Activated CD4-positive, alpha-beta T cell treated with anti-CD3 and anti-CD28 coated beads, Interleukin-2, amount 10 ng/mL, durations not matched to agents 24 days and 14 days (primary cell): ENCODE measurements at places on chromosomes 7 and 10. TPM values are rescaled to one million over a fixed set of nuclear protein-coding genes. Genes with fewer than 3 reads are reported as not detected.

FIGNL1 gene
- total RNA-seq: 44.7 and 47.4 TPM in 2 replicates

CDC14C gene
- not detected in 2 replicates for total RNA-seq

NKX1-2 gene
- not detected in 2 replicates for total RNA-seq

MOSPD3 gene
- total RNA-seq: 11.3 and 12.1 TPM in 2 replicates

ACHE gene
- total RNA-seq: not detected in 2 replicates

MYH16 gene
- not detected in 2 replicates for total RNA-seq

- DNase-seq: no peak
Measured at GRCh38 chr10:123890226-123890625, 1.4 kb downstream of the CPXM2 start.

DNA sequence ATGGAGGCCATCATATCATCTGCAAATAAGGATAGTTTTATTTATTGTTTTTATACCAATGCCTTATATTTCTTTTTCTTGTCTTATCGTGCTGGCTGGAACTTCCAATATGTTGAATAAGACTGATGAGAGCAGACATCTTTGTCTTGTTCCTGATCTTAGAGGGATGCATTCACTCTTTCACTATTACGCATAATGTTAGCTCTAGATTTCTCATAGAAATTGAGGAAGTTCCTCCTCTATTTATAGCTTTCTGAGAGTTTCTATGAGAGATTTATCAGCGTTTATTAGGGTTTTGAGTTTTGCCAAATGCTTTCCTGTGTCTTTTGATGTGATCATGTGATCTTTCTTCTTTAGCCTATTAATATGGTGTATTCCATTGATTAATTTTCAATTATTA, 49.3 kb downstream of the COL28A1 start:
- no peak for DNase-seq

DNA sequence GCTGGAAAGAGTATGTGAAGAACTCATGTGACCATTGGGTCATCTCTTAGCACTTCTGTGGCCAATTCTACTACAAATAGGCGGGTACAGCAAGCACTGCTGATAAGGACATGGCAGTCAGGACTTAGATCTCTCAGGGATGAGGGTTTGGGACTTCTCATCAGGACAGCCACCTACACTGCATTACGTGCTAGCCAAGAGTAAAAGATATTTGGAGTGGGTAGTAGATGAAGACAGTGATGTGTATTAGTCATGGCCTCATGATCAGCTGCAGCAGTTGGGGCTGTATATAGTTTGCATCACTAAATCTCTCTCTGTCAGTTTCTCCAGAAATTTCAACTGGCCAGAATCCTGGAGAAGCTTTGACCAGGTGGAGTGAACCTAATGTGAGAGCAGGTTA, 9.2 kb downstream of the TAS2R60 start:
- DNase-seq: peak; percentile 44

- no peak for DNase-seq
Measured at GRCh38 chr10:120505056-120505455, 48.0 kb downstream of the PLPP4 start.

DNA sequence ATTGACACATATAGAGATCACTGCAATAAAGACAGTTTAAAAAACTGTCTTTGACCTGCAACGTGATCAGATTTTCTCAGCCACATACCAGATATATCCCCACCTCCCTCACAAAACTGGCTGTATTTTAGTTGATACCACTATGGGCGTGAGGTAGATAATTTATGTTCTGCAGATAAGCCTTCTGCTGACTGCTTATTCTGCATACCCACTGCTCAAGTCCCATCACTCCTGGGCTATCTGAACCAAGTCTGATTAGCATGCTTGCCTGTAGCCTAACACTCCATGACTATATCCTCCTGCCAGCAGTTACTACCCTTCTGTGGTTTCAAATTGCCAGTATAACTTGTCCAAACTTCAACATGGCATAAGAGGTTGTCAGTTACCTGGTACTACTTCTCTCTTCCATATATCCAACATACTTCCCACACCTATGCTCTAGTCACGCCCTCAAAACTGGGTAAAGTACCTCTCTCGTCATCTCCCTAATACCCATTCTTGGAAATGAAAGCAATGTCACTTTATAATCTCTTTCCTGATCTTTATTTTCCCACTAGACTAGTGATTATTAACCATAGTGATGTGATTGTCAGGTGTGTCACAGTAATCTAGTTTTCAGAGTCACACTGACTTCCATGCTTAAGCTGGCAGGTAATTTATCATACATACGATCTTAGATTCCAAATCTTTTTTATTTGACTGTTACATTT, 70.7 kb downstream of the MALSU1 start:
- DNase-seq: no peak

- no peak for DNase-seq
Measured at GRCh38 chr10:21530641-21531040, 3.4 kb upstream of the MLLT10 start.

- DNase-seq: no peak
Measured at GRCh38 chr10:121137533-121137932, 286.4 kb downstream of the WDR11 start.

- DNase-seq: no peak
Measured at GRCh38 chr10:9222917-9223316, 1168.4 kb downstream of the GATA3 start.

DNA sequence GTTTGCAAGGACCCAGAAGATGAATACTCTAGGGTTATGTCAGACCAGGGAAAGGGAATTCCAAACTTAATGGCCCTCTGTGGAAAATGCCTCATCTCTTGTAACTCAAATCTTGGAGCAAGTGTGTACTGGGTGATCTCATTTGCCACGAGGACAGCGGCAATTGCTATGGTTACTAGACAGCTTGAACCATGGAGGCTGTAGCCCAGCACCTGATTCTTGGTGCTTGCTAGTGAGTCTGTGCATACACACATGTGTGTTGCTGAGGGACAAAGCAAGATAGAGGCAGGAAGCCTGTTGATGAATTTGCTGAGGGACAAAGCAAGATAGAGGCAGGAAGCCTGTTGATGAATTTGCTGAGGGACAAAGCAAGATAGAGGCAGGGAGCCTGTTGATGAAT, 58.6 kb upstream of the FEZF1 start:
- DNase-seq: no peak

DNA sequence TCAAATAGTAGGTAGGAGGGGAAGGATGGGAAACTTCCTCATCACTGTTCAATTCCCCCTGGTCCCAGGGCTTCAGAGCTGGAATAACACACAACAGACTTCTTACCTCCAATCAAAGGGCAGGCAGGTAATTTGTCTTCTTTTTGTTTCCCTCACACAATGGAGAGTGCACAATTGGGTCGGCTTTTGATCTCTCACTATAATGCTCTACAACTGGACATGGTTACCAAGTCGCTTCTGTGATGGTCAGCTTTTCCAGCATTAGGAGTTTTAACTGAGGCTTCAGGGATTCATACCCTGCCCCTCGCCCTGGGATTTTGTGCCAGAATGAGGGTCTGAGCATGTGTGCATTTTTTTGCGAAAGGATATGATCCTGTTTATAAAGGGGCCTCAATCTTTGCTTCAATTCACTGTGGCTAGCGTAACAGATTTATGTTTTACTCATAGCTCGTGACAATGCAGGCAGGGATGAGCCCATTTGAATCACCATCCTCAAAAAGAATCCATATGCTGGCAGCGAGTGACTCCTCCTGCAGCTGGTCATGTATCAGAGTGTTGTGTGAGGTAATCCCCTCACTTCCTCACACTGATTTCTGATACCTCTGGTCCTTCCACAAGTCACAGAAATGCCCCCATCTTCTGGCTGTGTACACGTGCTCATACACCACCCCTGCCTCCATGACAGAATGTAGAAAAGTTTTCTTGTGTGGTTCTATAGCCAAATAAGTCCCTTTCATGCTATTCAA, 189.6 kb downstream of the CTTNBP2 start:
- DNase-seq: no peak

DNA sequence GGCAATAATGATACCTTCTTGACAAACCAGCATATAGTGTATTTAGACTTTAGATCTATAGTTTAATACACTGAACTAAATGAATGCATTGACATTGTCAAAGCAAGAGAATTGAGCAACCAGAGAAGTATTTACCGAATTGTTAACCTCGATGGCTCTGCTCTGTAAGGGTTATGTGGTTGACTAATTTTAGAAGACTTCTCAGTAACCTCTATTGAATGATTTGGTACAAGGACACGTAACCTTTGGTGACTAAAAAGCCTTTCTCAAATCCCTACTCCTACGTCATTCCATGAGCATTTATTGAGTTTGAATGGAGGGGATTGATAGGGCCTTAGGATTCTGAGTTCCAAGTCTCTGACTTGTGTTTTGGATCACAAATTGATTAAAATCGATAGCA, 67.6 kb downstream of the MDFIC start:
- DNase-seq: no peak

DNA sequence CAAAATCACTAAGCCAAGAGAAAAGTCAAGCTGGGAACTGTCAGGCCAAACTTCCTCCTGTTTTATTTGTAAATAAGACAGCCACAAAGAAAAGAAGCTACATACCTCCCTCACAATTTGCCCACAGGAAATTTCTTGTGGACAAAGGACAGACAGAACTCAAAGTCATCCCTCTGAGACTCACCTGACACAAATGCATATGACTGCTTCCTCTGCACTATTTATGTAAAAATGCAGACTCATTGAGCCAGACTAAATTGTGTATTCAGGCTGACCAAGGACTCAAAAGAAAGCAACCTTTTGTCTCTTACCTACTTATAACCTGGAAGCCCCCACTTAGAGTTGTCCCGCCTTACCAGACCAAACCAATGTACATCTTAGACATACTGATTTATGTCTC, 11.8 kb downstream of the TOMM7 start:
- DNase-seq: no peak

DNA sequence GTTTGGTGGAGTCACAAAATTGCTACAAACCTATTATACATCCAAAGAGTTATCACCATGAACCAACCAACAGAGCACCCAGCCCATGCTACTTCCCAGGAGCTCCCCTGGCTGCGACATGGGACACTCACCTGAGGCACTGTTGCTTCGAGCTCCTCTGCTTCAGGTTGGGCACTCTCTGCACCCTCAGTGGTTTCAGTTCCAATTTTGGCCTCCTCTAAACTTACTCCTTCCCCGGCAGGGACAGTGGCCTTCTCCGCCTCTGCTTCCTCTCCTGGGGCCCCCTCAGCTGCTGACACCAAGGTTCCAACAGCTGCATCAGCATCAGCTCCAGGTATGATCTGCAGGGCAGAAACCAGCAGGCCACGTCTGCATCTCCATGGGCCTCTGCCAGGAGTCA, 120.4 kb upstream of the TARP start:
- DNase-seq: no peak

- DNase-seq: no peak
Measured at GRCh38 chr10:50788951-50789945, 49.5 kb downstream of the ASAH2B start.

DNA sequence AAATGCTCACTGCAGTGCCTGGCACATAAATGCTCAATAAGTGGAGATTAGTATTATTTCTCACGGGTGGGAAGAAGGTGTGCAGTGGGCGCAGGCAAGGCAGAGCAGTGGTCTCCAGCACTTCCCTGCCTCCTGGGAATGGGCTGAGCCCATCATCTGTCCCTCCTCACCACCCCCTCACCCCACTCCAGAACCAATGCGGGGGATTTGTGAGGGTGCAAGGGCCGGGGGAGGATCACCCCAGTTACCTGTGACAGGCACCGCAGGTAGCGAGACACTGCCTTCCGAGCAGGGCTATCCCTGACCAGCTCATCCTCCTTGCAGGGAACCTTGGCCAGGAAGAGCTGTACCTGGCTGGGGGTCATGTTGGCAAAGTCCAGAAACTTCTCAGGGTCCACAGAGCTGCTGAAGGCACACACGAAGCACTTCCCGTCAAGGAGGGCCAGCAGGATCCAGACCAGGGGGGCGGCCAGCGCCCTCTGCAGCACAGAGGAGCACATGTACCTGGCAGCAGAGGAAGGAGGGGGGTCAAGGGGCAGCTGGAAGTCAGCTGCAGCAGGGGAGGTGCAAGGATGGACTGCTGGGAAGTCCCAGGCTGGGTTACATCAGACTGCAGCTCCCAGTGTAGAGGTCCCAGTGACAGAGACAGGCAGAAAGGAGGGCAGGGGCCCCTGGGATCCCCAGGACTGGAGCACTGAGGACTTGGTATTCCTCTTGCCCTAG, 2.8 kb downstream of the CALHM3 start:
- DNase-seq: peak; percentile 71

- DNase-seq: no peak
Measured at GRCh38 chr10:18635995-18636394, 15.4 kb downstream of the NSUN6 start.

DNA sequence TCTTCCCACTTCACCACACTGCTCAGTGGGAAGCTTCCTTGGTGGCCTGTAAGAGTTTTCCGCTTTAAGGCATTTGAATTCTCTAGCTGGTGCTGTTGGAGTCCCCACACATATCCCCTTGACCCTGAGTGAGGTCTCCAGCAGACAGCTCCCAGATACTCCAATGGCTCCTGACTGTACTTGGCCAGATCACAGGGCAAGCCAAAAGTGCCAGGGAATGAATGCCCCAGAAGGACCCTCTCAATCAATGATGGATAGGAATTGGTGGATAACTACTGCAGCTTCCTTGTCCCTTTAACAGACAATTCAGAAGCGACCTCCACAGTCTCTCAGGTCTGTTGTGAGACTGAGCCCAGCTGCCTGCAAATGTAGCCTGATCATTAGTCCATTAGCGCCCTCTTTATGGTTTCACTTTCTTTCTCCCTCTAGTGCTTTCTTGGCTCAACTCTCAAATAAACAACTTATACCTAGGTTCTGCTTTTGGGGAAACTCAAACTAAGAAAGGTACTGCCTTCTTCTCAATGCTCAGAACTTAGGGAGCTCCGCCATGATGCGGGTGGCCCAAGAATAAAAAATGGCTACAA, 283.0 kb downstream of the TCF7L2 start:
- no peak for DNase-seq

- DNase-seq: no peak
Measured at GRCh38 chr7:40746841-40747556, 612.2 kb downstream of the SUGCT start.

- DNase-seq: no peak
Measured at GRCh38 chr7:153590136-153590535, 462.1 kb upstream of the DPP6 start.

DNA sequence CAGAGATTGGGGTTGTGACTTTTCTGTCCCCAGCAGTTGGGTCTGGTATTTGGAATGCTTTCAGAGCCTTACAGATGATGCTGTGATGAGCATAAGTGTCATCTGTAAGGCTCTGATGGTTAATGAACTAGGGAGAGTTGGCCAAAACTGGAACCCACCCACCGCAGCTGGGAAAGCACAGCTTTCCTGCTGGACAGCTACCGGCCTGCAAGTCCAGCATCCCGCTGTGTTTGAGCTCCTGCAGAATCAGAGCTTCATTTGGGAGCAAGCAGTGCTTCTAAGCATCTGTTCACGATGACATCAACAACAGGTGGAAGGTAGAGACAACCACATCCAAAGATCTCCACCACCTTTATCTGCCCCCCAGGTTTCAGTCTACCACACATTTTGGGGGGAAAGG, 11.7 kb downstream of the UCN3 start:
- no peak for DNase-seq

DNA sequence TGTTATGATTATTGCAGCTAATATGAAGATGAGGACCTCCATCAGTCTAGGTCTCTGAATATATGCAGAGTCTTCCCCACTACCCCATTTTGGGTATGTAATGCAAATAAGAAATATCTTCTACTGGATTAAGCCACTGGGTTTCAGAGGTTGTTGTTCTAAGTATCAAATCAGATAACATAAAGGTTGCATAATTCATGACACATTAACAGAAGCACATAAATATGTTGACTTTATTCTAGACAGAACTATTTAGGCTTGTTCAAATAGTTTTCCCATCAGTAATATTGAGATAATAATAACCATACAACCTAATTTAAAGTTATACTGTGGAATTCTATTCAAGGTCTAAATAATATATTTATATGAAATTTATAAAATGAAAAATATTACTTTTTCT, 157.1 kb downstream of the ETV1 start:
- DNase-seq: no peak

- DNase-seq: no peak
Measured at GRCh38 chr10:122164815-122165483, 106.1 kb upstream of the BTBD16 start.
